ENCODE measurements at places on chromosomes 11 and 22.

DNA sequence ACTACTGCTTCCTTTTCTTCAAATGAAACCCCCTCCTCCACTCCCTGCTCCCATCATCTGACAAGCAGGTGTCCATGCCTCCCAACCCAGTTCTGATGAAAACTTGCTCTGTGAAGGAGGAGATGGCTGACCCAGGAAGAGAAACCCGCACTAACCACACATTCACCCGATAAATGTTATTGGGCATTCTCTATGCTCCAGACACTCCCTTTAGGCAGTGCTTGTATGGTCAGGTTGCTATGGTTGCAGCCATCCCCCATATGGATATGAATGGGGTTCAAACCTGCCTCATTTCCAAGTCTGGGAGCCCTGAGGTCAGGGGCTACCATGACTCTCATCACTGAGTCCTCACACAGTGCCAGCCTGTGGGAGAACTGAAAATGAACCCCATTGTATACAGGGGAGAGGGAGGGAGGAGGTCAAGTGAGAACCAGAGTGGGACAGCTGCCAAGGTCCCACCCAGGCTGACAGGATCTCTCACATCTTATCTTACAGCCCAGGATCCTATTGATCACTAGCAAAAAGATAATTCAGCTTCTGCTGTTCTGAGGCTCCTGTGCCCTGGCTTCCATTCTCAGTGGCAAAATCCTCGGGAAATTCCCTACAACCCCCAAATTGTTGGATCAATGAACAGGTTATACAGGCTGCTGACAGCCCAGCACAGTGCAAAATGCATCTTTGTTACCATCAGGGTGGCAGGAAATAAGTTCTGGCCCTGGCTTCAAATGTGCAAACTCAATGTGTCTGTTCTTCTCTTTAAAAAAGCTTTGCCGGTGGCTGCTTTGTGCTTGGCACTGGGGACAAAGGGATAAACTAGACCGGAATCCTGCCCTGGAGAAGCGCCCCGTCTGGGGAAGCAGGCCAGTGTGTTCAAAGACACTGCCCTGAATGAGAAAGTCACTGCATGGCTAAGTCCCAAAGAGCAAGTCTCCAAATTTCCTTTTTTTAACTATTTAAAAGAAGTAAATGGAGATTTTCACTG, 22.7 kb upstream of the ACER3 start:
- no peak for DNase-seq

DNA sequence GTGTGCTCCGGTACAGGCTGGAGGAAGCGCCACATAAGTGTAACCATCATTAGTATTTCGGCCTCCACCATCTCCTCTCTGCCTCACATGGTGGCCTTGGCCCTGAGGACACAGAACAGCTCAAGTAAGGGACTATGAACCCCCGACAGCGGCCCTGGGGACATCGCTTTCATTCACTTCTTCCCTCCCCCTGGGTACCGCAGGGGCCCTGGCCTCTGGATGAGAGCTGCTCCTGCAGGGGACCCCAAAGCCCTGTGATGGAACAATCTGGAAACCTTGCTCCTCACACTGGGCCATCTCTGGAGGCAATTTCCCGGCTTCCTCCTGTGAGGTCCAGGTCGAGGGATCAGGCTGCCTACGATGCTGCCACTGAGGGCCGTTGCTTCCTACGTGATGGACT, 565.5 kb downstream of the BRD1 start:
- DNase-seq: no peak

GRCh38 chr11:112963368-112963955, 2.2 kb downstream of the NCAM1 start:
- no peak for DNase-seq

- no peak for DNase-seq
These were observed 123.3 kb upstream of the CRYBB3 start for GRCh38 chr22:25076336-25076735.

GRCh38 chr11:117560780-117561530, 233.3 kb downstream of the CEP164 start:
- DNase-seq: no peak

- peak; percentile 96 for DNase-seq
These were observed 14.8 kb downstream of the PLEKHB1 start for GRCh38 chr11:73661035-73661628.

DNA sequence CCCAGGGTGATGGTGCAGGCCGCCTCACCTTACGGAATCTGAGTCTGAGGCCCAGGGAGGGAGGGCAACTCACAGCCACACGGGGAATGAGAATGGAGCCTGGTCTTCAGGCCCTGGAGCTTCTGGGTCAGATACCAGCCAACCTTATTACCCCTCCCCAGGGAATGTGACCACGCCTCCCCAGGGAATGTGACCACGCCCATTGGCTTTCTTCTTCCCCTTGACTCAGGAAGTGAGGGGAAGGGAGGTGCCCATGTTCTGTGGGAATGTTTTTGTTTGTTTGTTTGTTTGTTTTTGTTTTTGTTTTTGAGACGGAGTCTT, 57.5 kb upstream of the RBFOX2 start:
- DNase-seq: no peak

GRCh38 chr11:94077552-94078293, 50.9 kb upstream of the PANX1 start:
- DNase-seq: no peak

- peak; percentile 3 for DNase-seq
These were observed 6.7 kb downstream of the PHOX2A start for GRCh38 chr11:72237112-72237931.

DNA sequence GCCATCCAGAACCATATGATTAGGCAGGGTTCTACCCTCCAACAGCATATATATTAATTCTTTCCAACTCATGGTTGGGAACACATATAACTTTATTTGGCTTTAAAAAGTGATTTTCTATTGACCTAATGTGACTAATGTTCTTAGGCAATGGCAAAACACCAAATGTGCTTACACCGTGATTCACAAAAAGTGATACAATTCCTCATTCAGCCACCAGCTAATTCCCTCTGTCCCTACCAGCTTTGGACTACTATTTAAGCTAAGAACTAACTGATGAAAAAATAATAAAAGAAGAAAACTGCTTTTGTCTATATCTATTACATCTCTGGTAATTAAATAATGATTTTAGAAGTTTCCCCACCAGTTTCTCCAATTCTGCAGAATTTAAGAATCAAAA, 4.7 kb downstream of the CTSC start:
- no peak for DNase-seq

GRCh38 chr11:119578521-119579191, 150.3 kb downstream of the NECTIN1 start:
- no peak for DNase-seq

DNA sequence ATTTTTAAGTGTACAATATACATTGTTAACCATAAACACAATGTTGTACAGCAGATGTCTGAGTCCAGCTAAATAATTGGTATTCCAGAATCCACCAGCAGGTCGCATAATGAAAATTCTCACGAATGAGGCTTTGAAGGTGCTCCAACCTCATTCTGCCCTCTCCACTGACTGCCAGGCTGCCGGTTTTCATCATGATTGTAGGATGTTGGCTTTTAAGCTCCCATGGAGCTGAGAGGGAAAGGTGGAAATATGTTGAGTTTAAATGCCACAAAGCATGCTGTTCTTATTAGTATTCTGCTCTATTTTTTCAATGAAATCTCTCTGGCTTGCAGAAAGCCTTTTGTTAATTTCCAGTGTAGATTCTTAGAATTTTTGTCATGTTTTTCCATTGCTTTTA, 337.2 kb upstream of the DDI1 start:
- no peak for DNase-seq

DNA sequence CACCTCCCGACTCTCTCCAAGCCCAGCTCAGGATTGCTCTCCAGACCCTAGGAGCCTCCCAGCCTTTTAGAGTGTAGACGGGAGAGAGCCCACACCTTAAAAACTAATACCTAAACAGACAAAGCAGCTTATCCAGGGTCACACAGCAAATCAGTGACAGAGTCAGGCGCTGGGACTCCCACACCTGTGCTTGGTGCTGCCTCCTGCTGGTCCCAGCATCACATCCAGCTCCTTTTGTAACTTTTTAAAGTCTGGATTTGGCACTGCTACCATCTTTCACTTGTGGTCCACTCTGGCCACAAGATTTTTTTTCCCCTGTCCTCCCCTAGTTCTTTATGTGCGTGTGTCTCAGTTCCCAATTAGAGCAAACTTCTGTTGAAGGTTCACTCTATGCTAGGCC, 4.7 kb downstream of the ANO1 start:
- no peak for DNase-seq

DNA sequence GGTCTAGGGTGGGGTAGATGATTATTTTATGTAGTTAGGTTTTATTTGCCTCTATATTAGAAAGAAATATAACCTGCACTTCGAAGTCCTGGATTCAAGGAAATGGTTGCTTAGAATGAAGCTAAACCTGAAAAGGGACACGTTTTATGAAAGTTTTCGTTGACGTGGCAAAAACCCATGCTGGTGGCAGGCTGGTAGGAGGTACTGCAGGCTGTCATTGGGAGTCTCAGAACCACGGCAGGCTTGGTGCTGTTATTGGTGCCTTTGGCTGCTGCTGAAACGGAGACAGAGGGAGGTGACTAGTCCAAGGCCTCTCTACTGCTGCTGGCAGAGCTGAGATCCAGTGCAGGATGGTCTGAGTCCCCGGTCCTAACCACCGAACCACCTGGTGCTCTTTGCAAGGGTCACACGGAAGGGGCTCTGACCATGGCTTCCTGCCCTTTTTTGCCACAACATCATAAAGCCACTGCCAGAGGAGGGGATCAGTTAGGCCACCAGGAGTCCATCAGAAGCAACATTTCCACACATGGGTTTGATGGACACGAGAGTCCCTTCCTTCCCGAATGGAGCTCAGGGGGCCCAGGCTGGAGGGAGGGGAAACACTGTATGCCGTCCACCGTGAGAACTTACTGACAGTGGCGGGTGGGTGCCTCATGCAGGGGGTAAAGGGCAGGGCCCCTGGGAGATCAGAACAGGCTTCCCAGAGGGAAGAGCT, 13.4 kb downstream of the CSF2RB start:
- DNase-seq: no peak

- no peak for DNase-seq
These were observed 43.4 kb upstream of the GLYAT start for GRCh38 chr11:58775066-58775708.

DNA sequence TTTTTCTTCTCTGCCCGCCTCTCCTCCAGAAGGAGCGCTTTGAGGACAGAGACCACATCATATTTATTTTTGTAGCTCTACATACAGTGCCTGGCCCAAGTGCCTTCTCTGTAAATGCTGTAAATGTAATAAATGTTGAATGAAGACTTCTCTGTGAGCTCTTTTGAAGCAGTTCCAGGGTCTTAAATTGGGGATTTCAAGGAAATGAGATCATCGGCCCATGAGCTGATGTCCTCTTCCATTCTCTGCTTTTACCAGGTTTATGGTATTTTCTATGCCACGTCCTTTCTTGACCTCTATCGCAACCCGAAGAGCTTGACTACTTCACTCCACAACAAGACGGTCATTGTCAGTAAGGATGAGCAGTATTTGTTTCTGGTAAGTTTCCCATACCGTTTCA, 165.7 kb upstream of the SORL1-AS1 start:
- DNase-seq: no peak

DNA sequence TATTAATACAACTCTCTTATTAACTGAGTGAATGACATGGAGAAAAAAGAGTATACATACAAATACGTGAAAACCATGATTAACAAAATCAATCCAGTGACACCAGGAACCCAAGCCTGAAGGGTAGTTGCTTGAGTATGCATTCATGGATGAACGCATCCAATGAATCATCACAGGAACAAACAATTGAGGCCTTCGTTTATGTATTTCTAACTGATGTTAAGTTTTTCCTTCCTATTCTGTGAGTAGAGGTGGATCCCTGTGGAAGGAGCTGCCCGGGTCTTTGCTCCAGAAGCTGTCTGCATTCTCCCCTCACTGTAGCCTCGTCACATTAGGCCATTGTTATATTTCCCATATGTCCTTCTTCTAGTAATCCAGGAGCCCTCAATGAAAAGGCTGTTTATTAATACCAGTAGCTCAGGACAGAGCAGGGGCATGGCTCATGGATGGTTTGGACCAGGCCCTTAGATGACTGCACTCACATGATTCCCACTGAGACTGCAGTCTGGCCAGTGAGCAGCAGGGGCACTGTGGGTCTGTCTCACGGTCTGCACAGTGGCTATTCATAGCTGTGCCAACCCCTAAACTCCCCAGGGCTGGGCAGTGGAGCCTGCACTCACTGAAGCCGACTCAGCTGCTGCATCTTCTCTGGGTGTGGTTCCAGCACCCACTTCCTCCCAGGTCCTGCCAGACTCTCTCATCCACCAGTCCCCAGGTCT, 128.1 kb upstream of the TOP3B start:
- peak; percentile 84 for DNase-seq

- DNase-seq: no peak
These were observed 74.2 kb downstream of the ALX4 start for GRCh38 chr11:44235765-44236201.

GRCh38 chr11:4932751-4933150, 8.6 kb upstream of the OR51G1 start:
- DNase-seq: no peak

- no peak for DNase-seq
These were observed 32.3 kb downstream of the ACO2 start for GRCh38 chr22:41501209-41501608.

DNA sequence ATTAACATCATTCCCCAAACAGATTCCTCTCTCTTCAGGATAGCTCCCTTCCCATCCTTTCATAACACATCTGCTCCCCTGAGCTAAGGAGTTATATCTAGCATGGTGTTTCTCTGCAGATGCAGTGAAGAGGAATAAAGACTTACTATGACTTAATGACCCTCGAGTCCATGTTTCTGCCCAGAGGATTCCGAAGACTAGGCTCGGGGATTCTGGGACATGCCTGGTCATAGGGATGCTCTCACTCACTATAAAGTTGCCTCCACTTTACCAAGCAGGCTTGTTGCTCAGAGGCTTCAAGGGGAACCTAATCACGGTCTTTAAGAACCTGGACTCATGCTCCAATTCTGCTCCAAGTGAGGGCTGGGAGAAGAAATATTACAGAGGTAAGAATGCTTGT, at the start of gene OR52E4:
TSS of gene OR52E4 (plus strand) at position 301 of the 400 bp plus-strand sequence. CDS start 3,664 bp downstream, outside the sequence.
- DNase-seq: no peak

DNA sequence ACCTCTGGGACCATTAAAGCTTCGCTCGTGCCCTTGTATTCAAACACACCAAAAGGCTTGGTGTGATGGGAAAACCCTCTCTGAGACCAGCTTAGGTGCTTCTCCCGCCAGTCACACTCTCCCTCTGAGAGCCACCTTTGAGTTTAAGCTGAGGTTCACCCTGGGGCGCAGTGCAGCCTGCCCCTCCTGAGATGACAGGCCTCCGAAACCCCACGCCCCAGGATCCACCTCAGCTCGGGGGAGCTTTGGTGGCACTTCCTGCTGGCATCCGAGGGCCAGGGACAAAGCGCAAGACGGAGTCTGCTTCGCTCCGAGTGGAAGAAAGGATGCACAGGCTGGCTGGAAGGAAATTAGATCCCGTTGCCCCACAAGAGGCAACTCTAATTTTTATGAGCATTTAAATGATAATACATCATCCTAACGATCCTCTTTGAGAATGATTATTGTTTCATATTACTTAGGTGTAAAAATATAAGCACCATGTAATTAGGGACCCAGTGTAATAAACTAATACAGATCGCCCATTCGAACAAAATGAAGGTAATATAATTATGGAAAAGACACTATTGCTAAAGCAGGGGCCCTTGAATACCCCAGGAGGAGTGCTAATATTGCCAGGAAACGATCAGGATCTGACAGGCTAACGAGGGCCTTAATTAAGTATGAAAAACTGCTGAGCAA, 134.7 kb downstream of the CEP164 start:
- no peak for DNase-seq
